ENCODE measurements at places on chromosomes 12 and 14.
A peak's percentile ranks its signal among the peaks of the same experiment; 100 is the strongest.

DNA sequence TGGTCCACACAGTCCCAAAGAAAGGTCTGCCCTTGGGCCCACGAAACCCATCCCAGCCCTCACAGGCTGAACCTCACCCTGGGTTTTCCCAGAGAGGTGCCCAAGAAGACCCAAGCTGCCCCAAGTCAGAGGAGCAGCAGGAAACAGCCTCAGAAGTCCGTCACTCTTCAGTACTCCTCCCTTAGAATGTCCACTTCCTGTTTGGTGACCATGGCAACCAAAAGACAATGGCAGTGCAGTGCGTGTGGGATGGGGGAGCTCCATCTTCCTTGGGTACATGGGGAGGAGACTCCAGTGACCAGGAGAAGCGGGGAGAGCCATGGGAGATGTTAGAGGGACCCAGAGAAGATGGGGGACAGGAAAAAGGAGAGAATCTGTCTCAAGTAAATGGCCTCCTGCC is 11.3 kb downstream of the SELPLG start:
- no peak for DNase-seq

DNA sequence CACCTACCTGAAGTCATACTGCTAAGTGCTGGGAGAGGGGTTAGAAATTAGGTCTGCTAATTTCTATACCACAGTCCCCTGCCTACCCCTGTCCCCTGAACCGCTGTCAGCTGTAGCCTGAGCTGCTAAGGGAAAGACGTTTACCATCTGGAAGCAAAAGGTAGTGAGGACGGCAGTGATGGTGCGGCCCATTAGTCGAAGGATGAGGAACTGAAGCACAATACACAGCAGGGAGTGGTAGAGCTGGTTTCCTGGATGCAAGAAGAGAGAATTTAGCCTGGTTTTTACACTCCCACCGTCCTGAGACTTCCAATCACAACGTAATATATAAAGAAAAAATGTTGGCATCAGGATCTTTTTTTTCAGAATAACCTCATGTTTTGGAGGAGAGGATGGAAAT is 11.8 kb downstream of the EMG1 start:
- DNase-seq = no peak

GRCh38 chr12:130988261-130988660 is 34.6 kb downstream of the ADGRD1 start:
- no peak for DNase-seq

- DNase-seq = no peak
These were observed 42.0 kb downstream of the RIN3 start for GRCh38 chr14:92555465-92556111.

- DNase-seq = no peak
These were observed 80.6 kb upstream of the GSC start for GRCh38 chr14:94850309-94851211.

DNA sequence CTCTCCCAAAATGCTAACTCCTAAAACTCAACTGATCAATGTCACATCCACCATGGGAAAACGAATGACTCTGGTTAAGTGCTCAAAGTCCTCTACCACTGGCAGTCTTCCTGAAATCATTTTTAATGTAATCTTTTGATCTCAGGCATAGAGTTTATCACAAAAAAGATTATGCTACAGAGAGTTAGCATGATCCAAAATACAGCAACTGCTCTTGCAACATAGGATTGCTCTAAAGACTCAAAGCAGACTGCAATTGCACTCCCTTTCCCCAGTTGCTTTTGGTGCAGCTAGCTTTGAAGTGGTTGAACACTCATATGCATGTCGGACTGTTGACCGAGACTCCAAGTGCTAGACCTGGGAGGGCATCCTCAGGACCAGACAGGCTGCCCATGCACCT is 109.3 kb downstream of the C12orf42 start:
- DNase-seq = no peak

DNA sequence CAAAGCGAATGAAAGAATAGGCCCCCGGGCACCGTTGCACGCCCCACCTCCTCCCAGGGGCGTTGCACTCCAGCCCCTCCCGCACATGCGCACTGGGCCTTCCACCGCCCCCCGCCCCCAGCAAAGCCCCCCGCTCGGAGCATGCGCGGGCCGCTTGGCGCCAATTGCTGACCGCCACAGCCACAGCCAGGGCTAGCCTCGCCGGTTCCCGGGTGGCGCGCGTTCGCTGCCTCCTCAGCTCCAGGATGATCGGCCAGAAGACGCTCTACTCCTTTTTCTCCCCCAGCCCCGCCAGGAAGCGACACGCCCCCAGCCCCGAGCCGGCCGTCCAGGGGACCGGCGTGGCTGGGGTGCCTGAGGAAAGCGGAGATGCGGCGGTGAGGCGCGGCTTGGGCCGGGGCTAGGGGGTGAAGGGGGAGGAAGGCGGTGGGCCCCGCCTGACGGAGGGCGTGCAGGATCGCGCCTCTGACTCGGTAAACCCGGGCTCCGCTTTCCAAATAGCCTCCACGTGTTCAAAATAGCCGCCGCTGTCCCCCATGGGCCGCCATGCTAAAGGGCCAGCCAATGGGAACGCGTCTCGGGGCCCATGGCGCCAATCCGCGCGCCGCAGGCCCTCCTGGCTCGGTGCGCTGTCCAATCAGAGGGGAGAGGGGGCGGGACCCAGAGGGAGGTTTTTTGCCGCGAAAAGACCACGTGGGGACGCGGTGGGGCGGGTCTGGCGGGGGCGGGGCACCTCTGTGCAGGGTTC is at the start of gene UNG:
Gene UNG, plus strand, starts transcription at position 163 of the 748 bp plus-strand sequence. Its CDS starts 83 bp downstream, at position 246.
- peak; percentile 94 for DNase-seq

GRCh38 chr14:71739273-71739990 is 192.8 kb upstream of the RGS6 start:
- no peak for DNase-seq

Data from activated naive CD4-positive, alpha-beta T cell (primary cell).